NB4 (cell line): ENCODE measurements at places on chromosomes 6 and 20.
A peak's percentile ranks its signal among the peaks of the same experiment; 100 is the strongest.

- DNase-seq = no peak
Measured at GRCh38 chr6:147127587-147127986, 76.6 kb upstream of the STXBP5 start.

- DNase-seq = no peak
Measured at GRCh38 chr6:135114355-135115145, 59.9 kb upstream of the HBS1L start.

DNA sequence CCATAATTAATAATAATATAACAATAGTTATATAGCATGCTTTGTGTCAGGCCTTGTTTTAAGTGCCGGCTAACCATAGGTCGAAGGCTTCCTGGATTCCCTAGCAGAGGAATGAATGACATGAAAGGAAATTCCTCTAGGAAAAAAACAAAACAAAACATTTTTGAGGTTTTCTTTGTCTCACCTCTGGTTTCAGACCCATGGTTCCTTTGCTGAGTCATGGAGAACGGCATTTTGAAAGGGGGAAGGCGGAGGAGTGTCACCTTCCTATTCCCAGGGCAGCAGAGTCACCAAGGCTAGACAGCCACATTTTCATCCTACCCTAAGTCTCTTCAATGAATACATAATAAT, 25.3 kb upstream of the CCND3 start:
- peak; percentile 71 for DNase-seq

- peak; percentile 2 for DNase-seq
Measured at GRCh38 chr20:42639140-42639539, 550.6 kb downstream of the PTPRT start.

- no peak for DNase-seq
Measured at GRCh38 chr6:21003780-21004541, 469.7 kb downstream of the CDKAL1 start.

- DNase-seq = no peak
Measured at GRCh38 chr6:85405175-85405852, 44.6 kb upstream of the NT5E start.

DNA sequence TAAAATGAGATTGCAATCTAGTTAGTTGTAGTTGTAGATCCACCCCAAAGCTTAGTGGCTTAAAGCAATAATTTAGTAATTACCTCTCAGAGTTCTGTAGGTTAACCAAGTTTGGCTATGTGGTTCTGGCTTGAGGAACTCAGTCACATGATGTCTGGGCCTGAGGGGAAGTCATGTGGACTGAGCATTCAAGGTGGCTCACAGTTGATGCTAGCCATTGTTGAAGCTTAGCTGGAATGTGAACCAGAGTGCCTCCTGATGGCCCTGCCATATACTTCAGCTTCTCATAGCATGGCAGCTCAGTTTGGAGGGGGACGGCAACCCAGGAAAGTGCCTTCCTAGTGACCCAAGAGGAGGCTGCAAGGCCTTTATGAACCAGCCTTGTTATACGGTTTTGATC, 263.2 kb upstream of the RNF217 start:
- DNase-seq = peak; percentile 4

DNA sequence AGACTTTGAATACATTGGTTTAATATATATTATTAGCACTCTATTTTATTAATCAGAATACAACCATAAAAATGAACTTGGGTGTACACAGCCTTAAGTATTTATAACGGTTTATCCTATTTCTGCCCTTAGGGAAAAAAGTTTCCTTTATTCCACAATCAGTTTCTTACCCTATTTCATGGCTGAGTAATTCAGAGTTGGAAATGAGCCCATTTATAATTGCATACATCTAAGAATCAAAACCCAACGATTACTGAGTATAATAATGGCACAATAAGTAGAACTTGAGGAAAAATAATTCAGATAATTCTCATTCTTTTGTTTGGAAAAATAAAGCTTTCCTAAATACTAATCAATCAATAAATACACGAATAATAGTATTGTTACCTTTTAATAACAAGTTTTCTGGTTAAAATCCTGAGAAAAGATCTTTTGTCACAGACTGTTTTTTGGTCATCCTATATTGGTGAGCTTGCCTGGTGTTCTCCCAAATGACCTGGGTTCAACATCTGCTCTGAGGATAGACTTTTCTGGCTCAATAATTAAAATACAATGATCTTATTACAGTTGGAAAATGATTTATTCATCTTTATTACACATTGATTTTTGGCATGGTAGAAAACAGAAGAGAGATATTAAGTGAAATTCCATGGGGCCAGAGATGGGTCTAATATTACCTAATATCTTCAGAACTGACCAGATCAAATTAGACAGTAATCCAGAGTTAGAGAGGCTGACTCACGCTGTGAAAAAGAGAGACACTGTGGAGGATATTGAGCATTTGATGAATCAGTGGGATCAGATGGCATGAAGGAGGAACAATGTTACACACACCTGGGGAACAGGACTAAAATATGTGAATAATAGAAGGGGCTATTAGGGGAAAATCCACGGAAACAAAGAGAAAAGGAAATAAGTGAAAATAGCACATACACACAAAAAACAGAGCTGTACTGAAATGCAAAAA, 162.1 kb upstream of the TBX18 start:
- DNase-seq = no peak

DNA sequence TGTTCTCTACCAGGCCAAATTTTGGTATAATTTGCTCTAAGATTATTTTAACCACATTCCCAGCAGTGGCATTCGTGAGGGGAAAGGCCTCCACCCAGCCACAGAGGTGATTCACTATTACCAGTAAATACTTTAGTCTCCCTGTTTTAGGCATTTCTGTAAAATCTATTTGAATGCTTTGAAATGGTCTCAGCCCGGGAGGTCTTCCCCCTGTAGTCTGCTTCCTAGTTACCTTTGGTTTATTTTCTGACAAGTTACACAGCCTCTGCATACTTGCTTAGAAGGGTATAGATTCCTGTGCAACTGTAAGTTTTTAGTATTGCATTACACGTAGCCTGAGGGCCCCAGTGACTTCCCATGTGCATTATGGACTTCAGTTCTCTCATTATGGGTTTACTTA, 248.7 kb downstream of the C6orf118 start:
- DNase-seq = no peak

DNA sequence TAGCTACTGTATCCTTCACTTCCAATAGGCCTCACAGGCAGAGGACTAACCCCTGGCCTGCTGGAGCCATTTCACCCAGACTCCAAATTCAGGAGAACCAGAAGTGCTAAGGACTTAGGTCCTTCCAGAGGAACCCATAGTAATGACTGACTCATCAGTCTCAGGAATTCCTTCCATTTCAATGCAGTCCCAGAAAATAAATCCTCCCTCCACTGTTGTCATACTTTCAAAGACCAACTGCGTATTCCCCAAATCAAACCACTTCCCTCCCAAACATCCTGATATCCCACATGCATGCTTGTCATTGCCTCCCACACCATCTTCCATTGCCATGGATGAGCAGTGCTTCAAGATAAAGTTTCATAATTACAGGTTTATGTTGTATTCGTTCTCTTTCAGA, 31.8 kb upstream of the NT5E start:
- DNase-seq = no peak

DNA sequence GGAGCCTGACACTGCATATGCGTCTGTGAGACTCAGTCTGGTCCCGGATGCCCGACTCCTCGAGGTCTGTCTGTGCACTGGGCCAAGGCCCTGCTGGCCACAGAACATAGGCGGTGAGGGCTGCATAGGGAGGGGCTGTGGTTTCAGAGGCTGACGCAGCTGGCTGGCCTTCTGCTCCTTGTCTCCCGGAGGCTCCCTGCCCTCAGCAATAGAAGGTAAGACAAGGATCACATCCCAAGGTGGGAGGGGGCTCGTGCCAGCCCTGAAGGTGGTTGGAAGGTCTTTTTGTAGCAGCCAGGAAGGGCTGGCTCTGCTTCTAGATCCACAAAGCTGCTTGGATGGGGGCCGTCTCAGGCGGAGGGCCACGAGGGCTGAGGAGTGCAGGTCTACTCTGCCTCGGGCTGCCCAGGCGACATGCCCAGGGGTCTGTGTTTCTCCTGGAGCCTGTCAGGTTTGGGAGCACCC, 239.8 kb upstream of the SULF2 start:
- no peak for DNase-seq

- DNase-seq = no peak
Measured at GRCh38 chr6:137853569-137854213, 13.4 kb upstream of the TNFAIP3 start.

- no peak for DNase-seq
Measured at GRCh38 chr6:40543146-40543545, 44.0 kb downstream of the LRFN2 start.

DNA sequence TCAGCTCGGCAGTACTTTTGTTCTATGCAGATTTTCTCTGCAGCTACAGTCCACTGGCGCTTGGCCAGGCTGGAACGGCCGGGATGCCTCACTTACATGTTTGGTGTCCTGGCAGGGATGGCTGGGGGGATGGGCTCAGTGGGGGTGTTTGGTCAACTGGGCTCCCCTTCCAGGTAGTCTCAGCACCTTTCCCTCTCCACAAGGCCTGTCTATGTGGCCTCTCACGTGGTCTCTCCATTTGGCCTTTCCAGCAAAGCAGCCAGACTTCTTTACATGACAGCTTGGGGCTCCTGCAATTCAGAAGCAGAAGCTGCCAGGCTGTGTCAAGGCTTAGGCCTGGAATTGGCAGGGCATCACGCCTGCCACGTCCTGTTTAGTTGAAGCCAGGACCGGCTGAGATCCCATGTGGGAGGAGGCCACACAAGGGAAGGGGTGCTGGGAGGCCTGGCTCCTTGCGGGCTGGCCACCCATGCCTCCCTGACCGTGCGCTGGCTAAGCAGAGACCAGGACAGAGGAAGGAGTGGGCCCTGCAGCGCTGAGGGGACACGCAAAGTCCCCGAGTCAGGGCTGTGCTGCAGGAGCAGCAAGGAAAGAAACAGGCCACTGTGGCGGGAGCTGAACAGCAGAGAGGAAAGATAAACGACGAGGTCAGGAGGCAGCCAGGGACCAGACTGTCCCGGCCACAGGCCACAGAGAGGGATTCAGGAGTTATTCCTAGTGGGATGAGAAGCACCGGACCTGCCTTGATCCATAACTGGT, 38.9 kb downstream of the MGME1 start:
- no peak for DNase-seq

- DNase-seq = no peak
Measured at GRCh38 chr6:69135927-69136326, 500.8 kb downstream of the ADGRB3 start.

DNA sequence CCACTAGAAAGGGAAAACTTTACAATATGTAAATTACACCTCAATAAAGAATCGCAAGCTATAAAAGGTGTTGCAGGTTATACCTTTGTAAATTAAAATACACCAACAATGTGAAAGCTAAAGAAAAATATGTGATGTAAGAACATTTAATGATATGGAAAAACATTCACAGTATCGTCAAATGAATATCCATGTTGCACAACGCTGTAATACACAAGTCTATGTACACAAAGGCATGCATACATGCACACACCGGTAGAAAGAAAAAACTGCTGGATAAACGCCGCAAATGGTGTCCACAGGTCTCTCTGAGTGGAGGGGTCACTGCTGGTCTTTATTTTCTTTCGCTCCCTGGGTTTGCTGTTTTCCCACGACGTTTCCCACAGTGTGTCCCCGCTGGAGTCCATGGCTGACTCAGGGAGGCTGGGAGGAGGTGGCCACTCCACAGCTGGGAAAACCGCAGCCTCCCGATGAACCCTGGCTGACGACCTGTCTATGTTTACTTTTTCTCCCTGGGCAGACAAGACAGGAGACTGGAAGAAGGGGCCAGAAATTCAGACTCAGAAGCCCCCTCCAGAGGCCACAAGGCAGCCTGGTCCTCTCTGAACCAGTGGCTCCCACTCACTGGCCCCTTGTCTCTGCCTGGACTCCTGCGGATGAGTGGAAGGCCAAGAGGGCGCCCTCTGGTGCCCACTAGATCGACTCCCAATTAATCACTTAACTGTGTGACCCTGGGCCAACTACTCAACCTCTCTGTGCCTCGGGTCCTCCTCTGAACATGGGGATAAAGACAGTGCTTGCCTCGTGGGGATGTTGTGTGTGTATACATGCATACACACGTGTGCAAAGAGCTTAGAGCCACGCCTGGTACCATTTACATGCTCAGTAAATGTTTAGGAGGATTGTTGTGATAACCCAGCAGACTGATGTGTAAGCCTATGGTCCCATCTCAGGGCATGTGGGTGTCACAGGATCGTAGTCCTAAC, 12.8 kb upstream of the BPI start:
- peak; percentile 48 for DNase-seq

DNA sequence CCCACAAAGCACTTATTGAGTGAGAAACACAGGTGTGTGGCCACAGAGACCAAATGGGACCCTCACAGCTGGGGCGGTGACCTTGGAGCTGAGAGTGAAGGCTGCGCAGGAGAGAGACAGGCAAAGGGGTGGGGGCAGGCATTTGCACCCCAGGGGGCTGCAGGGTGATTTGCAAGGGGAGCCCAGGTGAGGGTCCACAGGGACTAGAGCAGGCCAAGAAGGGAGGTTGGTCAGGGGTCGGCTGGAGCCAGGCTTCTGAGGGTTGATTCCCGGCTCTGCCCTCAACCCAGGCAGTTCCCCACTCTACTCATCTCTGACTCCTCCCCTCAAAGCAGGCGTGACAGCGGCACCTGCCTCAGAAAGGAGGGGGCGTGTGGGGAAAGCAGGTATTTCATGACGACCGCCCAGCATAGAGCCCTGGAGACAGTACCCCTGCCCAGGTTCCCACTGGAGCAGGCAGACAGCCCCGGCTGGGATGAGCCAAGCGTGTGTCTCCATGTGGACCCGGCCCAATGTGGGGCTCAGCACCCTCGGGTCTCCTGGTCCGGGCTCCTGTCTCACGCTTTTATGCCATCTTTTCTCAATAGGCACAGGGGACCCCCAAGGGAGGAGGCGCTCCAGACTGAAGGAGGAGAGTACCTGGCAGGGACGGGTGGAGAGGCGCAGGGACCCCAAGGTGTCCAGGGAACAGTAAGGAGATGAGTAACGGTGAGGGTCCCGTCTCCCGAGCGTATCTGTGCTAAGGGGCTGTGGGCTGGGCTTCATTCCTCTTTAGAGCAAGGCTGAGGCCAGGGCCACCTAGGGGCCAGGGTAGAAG, 3.1 kb upstream of the MRGBP start:
- DNase-seq = no peak

GRCh38 chr6:159904497-159904911, 13.7 kb downstream of the MAS1 start:
- no peak for DNase-seq

GRCh38 chr6:7642791-7643190, 52.8 kb downstream of the SNRNP48 start:
- no peak for DNase-seq

- no peak for DNase-seq
Measured at GRCh38 chr6:11917951-11918738, 94.0 kb upstream of the HIVEP1 start.

DNA sequence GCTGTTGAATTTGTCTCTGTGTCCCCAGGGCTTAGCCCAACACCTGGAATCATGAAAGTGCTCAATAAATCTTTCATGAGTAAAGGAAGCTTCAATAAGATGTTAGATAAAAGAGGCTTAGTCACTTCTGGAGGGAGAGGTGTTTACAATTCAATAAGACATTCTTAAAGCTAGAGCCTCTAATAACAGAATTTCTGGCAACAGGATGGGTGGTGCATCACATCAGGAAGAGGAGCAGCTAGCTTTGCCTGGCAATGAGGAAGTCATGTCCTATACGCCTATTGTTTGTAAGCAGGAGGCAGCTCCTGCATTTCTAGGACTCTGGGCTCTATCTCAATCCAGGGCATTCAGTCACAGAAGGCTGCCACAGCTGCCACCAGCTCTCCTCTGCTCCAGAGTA, 638.5 kb downstream of the EPM2A start:
- DNase-seq = no peak
